Esophagus muscularis mucosa (tissue), 4 donors: ENCODE measurements at places on chromosomes 11 and 22. TPM values are rescaled to one million over a fixed set of nuclear protein-coding genes. Genes with fewer than 3 reads are reported as not detected.

GRCh38 chr11:3229673-3230630, 2.3 kb downstream of the MRGPRE start:
- peaks cover 54% of the 10 kb centered on the region for H3K27me3 ChIP-seq
- H3K36me3 ChIP-seq, result no peaks in the 10 kb centered on the region
- DNase-seq, result no peak
- no peak overlapping the region for H3K27ac ChIP-seq
- H3K4me1 ChIP-seq, result peaks cover 7% of the 10 kb centered on the region

- no peaks in the 10 kb centered on the region for H3K27me3 ChIP-seq
- H3K36me3 ChIP-seq, result no peaks in the 10 kb centered on the region
- no peak for DNase-seq
- no peak overlapping the region for H3K27ac ChIP-seq
- H3K4me1 ChIP-seq, result peaks cover 5% of the 10 kb centered on the region
- H3K4me3 ChIP-seq, result no peak overlapping the region
Observed at GRCh38 chr11:67345920-67346819, 7.2 kb downstream of the POLD4 start.

GRCh38 chr22:44424867-44425693, 73.0 kb downstream of the RTL6 start:
- no peak for DNase-seq
- H3K4me1 ChIP-seq, result peaks cover 11% of the 10 kb centered on the region
- H3K36me3 ChIP-seq, result no peaks in the 10 kb centered on the region
- H3K4me3 ChIP-seq, result no peak overlapping the region
- peaks cover 3% of the 10 kb centered on the region for H3K27me3 ChIP-seq
- H3K27ac ChIP-seq, result no peak overlapping the region

DNA sequence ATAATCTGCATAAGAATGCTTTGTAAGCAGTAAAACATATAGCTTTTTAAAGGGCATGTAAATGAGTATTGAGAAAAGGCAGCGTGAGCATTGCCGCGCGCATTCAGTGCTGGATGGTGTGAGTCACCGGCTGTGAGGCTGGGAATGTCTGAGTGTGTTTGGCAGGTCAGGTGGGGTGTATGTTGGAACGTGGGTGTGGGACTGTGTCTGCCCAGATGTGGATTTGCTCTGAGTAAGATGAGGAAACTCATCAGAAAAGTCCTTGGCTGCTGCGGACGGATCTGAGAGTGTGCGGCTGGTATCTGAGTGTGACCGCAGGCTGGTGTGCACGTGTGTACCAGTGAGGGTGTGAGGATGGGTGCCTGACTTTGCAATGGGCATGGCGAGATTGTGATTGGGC, 66.2 kb upstream of the NECTIN1 start:
- no peaks in the 10 kb centered on the region for H3K4me1 ChIP-seq
- H3K27me3 ChIP-seq, result no peaks in the 10 kb centered on the region
- H3K4me3 ChIP-seq, result no peak overlapping the region
- no peak for DNase-seq
- no peak overlapping the region for H3K27ac ChIP-seq

GRCh38 chr11:57913715-57914704, 109.7 kb upstream of the OR9Q1 start:
- no peaks in the 10 kb centered on the region for H3K27me3 ChIP-seq
- H3K4me1 ChIP-seq, result no peaks in the 10 kb centered on the region
- DNase-seq, result peak; percentile 72

Gene SMC1B
- total RNA-seq, result not detected

DNA sequence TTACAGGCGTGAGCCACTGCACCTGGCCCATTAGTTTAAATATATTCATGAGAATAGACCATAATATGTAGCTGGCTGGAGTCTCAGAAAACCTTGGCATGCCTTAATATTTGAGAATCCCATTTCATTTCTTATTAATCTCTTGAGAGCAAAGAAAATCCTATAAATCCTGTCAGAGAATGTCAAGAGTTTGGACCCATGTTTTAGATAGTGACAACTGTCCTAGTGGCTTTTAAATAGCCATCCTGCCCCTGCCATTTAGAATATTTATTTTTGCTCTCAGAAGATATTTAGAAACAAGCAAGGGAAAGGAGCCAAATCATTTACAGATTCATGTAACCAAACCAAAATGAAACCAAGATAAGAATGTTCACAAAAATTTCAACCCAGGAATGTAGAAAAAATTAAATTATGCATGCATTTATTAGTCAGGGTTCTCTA, 107.2 kb downstream of the SWAP70 start:
- peaks cover 18% of the 10 kb centered on the region for H3K4me1 ChIP-seq
- H3K27ac ChIP-seq, result no peak overlapping the region
- no peaks in the 10 kb centered on the region for H3K27me3 ChIP-seq
- no peak for DNase-seq
- no peak overlapping the region for H3K4me3 ChIP-seq
- no peaks in the 10 kb centered on the region for H3K36me3 ChIP-seq

- no peak for DNase-seq
- no peaks in the 10 kb centered on the region for H3K4me1 ChIP-seq
- H3K36me3 ChIP-seq, result no peaks in the 10 kb centered on the region
- H3K27me3 ChIP-seq, result no peaks in the 10 kb centered on the region
- no peak overlapping the region for H3K4me3 ChIP-seq
- no peak overlapping the region for H3K27ac ChIP-seq
Observed at GRCh38 chr11:92775003-92775676, 194.3 kb upstream of the MTNR1B start.

Gene MEI1
- total RNA-seq, result 0.39 TPM

Gene APOL2
- total RNA-seq, result 29.5 TPM

DNA sequence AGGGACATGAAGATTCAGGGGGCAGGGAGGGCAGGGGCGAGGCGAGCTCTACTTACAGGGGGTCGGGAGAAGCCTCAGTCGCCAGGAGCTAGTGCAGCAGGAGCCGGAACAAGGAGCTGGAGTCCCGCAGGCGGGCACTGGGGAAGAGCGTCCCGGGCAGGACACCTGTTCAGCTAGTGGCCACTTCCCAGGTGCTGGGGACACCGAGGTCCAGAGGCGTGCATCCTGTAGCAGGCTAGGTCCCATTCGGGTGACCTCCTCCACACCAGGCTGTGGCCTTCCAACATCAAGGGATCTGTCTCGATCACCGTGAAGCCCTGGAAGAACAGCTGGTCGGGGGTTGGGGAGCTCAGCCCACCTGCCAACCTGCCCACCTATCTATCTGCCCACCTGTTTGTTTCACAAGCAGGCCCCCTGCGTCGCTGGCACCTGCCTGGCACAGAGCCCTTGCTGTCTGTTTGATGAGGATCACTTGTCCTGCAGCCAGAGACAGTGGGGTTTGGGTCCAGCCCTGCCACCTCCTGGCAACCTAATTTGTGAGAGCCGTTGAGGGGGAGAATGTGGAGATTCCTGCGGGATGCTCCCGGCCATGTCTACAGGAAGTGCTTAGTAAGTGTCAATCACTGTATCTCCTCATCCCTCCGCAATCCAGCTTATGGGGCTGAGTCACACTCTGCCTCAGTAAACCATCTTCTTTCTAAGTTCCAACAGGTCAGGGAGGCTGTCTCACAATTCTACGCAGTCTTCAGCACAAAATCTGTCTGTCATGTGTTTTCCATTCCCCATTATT, 940.9 kb downstream of the BRD1 start:
- no peak overlapping the region for H3K27ac ChIP-seq
- no peaks in the 10 kb centered on the region for H3K36me3 ChIP-seq
- no peaks in the 10 kb centered on the region for H3K4me1 ChIP-seq
- H3K27me3 ChIP-seq, result no peaks in the 10 kb centered on the region

Gene ATG2A
- total RNA-seq, result 24.9 TPM

- no peaks in the 10 kb centered on the region for H3K36me3 ChIP-seq
- H3K27ac ChIP-seq, result peak within 1 kb of the TSS; percentile 62
- no peak for DNase-seq
- peak within 1 kb of the TSS; percentile 59 for H3K4me3 ChIP-seq
- H3K4me1 ChIP-seq, result peaks cover 23% of the 10 kb centered on the region
Observed at GRCh38 chr22:39456522-39457197, at the start of gene MGAT3. MGAT3 (plus strand) TSS chr22:39457012; CDS start chr22:39487348, 30,336 bp downstream.

- no peak within 1 kb of the TSS for H3K4me3 ChIP-seq
- no peak within 1 kb of the TSS for H3K27ac ChIP-seq
- H3K27me3 ChIP-seq, result no peaks in the 10 kb centered on the region
- no peaks in the 10 kb centered on the region for H3K4me1 ChIP-seq
- no peaks in the 10 kb centered on the region for H3K36me3 ChIP-seq
- DNase-seq, result no peak
Observed at GRCh38 chr11:4482445-4482844, at the start of gene OR52K1. OR52K1 (plus strand) TSS chr11:4482646; CDS start chr11:4488901, 6,255 bp downstream.

GRCh38 chr22:40953471-40953870, 2.3 kb downstream of the RBX1 start:
- no peak overlapping the region for H3K27ac ChIP-seq
- H3K4me1 ChIP-seq, result peaks cover 37% of the 10 kb centered on the region
- no peak for DNase-seq
- peaks cover 15% of the 10 kb centered on the region for H3K36me3 ChIP-seq

DNA sequence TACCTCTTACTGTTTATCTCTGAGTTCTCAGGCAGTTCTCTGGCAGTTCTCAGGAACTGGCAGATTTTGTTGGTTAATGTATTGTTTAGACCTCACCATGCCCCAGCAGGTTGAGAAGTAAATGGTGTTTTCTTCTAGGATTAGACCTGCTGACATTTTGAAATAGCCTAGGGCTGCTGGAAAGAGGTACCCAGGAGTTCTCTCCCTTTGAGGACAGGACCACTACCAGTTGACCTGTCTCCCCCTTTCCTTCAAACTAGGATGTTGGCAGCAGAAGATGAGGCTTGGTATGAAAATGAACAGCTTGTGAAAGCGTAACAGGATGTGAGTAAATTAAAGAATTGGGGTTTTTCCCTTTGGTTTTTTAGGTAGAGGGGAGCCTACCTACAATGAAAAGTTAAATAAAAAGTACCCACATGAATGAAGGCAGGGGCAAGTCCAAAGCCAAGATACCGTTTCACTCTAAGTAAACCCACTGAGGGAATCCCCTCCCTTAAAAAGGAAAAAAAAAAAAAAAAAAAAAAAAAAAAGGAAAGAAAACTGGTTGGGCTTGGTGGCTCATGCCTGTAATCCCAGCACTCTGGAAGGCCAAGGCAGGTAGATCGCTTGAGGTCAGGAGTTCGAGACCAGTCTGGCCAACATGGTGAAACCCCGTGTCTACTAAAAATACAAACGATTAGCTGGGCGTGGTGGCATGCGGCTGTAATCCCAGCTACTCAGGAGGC, 96.2 kb downstream of the PDHX start:
- H3K27ac ChIP-seq, result no peak overlapping the region
- no peak for DNase-seq
- H3K36me3 ChIP-seq, result no peaks in the 10 kb centered on the region
- no peaks in the 10 kb centered on the region for H3K27me3 ChIP-seq
- H3K4me1 ChIP-seq, result no peaks in the 10 kb centered on the region

Gene OR8A1
- not detected for total RNA-seq

DNA sequence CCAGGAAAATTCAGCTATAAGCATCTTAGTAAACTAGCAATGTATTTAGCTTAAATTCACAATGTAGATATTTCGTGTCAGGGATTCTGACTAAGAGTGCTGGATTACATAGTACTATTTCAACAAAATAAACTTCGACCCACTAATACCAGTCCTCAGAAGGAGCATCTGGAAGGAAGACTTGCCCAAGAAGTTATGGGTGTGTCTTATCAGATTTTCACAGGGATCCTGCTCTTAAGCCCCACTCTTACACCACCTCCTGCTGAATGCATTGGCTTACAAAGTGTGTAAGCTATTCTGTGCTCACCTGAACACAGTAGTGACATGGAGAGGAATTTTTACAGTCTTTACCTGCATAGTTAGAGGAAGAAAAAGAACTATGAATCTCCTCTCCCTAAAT, 35.4 kb upstream of the ANO5 start:
- no peaks in the 10 kb centered on the region for H3K27me3 ChIP-seq
- no peak overlapping the region for H3K27ac ChIP-seq
- no peaks in the 10 kb centered on the region for H3K36me3 ChIP-seq
- H3K4me3 ChIP-seq, result no peak overlapping the region
- no peaks in the 10 kb centered on the region for H3K4me1 ChIP-seq
- DNase-seq, result no peak

GRCh38 chr11:108392353-108392752, 75.0 kb downstream of the C11orf65 start:
- H3K4me3 ChIP-seq, result no peak overlapping the region
- no peaks in the 10 kb centered on the region for H3K4me1 ChIP-seq
- no peak for DNase-seq
- no peaks in the 10 kb centered on the region for H3K27me3 ChIP-seq

DNA sequence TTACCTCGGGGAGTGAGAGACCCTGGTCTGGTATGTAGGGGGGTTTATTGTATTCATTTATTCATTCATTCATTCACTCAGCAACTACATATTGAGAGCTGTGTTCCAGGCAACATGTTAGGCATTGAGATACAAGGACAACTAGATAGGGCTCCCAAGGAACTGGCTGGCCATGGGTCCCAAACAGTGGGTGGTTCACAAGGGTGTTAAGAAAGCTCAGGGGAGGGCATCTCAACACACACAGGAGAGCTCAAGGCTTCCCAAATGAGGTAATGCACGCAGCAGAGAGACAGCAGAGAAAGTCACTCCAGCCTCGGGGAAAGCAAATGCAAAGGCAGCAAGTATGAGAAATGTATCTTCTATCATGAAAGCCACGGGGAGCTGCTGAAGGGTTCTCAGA, 51.8 kb downstream of the BTG4 start:
- no peaks in the 10 kb centered on the region for H3K36me3 ChIP-seq
- no peaks in the 10 kb centered on the region for H3K27me3 ChIP-seq
- H3K4me3 ChIP-seq, result no peak overlapping the region
- H3K4me1 ChIP-seq, result no peaks in the 10 kb centered on the region
- peak; percentile 86 for DNase-seq
- H3K27ac ChIP-seq, result no peak overlapping the region

GRCh38 chr22:36546092-36546804, 17.3 kb upstream of the EIF3D start:
- no peaks in the 10 kb centered on the region for H3K36me3 ChIP-seq
- H3K4me3 ChIP-seq, result no peak overlapping the region
- DNase-seq, result no peak
- no peaks in the 10 kb centered on the region for H3K4me1 ChIP-seq
- no peaks in the 10 kb centered on the region for H3K27me3 ChIP-seq

GRCh38 chr11:103547024-103547423, 437.8 kb downstream of the DYNC2H1 start:
- peak; percentile 74 for DNase-seq
- no peak overlapping the region for H3K4me3 ChIP-seq
- H3K36me3 ChIP-seq, result no peaks in the 10 kb centered on the region

GRCh38 chr22:38753948-38754750, 1.6 kb downstream of the SUN2 start:
- H3K4me1 ChIP-seq, result peaks cover 31% of the 10 kb centered on the region
- peaks cover 46% of the 10 kb centered on the region for H3K36me3 ChIP-seq
- H3K27ac ChIP-seq, result peak overlapping the region; percentile 91
- peak; percentile 97 for DNase-seq

DNA sequence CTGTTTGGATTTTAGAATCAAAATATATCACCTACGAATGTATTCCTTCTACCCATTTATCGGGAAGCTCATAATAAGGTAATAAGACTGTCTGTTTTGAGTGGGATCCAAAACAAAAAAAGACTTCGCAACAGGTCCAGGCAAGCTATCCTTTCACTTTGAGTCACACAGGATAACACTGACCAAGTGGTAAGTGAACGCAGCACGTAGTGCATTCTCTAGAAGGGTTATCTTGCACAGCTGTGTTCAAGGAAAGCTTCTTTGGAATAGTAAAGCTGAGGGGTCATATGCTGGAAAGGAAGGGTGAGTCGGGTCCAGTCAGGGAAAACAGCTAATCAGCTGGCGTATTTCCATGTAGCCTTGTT, 22.3 kb upstream of the NRGN start:
- H3K4me1 ChIP-seq, result peaks cover 12% of the 10 kb centered on the region
- no peak for DNase-seq
- H3K27me3 ChIP-seq, result peaks cover 4% of the 10 kb centered on the region
- peak overlapping the region; percentile 50 for H3K4me3 ChIP-seq
- no peaks in the 10 kb centered on the region for H3K36me3 ChIP-seq

Gene CCDC134
- total RNA-seq, result 10.8 TPM
